ENCODE measurements at places on chromosomes 7 and 10.
A peak's percentile ranks its signal among the peaks of the same experiment; 100 is the strongest.

GRCh38 chr10:26437637-26438461 is at the start of gene APBB1IP:
Gene APBB1IP (plus strand): TSS chr10:26438341. CDS start chr10:26492327, 53,986 bp downstream.
- peak; percentile 27 for DNase-seq

- DNase-seq: no peak
Observed at GRCh38 chr7:75905785-75906604, 9.0 kb upstream of the POR start.

- DNase-seq: no peak
Observed at GRCh38 chr10:106181501-106181900, 983.0 kb downstream of the SORCS1 start.

GRCh38 chr10:3777981-3778691 is 6.9 kb downstream of the KLF6 start:
- no peak for DNase-seq

DNA sequence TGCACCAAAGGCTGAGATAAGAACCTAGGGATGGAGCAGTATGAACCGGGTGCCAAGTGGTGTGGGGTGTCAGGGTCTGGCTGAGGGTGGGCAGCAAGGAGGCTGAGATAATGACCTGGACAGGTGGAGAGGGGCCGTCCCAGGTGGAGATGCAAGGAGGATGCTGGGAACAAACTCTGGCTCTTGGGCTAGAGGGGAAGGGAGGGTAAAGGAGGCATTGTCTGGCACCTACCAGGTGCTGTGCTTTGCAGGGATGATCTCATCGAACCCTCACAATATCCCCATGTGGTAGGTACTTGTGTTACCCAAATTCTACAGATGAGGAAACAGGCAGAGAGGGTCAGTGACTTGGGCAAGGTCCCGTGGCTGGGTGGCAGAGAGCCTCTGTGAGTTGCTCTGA is 19.9 kb upstream of the HOXA13 start:
- DNase-seq: no peak

DNA sequence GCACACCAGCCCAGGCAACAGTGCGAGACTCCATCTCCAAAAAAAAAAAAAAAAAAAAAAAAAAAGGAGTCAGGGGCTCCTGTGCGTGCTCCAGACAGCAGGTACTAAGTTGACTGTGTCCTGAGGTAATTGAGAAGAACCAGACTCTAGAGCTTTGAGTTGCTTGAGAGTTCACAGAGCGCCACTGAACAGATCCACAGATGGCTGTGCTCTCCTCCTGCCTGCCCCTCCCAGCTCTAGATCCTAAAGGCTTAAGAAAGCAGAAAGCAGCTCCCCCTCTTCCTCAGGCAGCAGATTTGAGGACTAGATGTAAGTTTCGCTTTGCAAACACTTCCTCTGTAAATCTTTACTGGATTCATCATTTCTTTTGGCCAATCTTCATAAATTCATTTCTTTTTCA is 38.7 kb downstream of the SHH start:
- no peak for DNase-seq

DNA sequence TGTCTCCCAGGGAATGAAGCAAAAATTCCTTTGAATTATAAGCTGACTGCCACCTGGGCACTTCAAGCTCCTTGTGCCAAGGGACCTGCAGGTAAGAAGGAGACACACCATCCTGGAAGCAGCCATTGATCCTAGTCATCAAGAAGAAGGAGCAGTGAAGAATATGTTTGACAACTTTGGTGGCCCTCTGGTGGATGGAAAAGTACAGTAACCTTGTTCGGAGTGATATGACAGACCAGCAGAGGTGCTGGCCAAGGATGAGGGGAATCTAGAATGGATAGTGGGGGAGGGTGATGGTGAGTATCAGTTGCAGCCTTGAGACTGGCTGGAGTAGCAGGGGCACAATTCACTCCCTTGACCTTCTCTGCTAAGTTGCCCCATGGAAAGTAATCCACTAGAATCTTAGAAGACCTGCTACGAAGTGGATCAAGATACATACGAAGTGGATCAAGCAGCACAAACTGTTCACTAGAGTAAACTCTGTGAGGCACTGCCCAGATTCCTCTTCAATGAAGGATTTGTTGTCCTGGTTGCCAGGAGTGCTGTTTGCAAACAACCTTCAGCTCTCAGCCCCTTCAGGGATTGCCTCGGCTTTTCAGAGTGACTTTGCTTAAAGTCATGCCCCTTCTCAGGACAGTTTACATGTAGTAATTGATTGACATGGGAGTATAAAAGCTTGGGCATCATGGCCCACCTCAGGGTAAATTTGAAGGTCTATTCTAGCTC is 44.8 kb upstream of the ORC5 start:
- DNase-seq: no peak
